ENCODE measurements at places on chromosomes 5 and 9. TPM values are rescaled to one million over a fixed set of nuclear protein-coding genes. Genes with fewer than 3 reads are reported as not detected.

The C9orf152 gene
- polyA plus RNA-seq, result not detected

The DNAH5 gene
- polyA plus RNA-seq, result not detected

The STPG3 gene
- not detected for polyA plus RNA-seq

The PCDHB9 gene
- polyA plus RNA-seq, result not detected

The ACTBL2 gene
- polyA plus RNA-seq, result not detected

The CAST gene
- 94.6 TPM for polyA plus RNA-seq

The SAPCD2 gene
- 0.15 TPM for polyA plus RNA-seq

The PTRH1 gene
- polyA plus RNA-seq, result 40.7 TPM

The GDNF gene
- not detected for polyA plus RNA-seq

The CEL gene
- not detected for polyA plus RNA-seq

The MPDZ gene
- polyA plus RNA-seq, result not detected

The PAPPA gene
- polyA plus RNA-seq, result not detected

The CFAP90 gene
- not detected for polyA plus RNA-seq

The KIAA0825 gene
- 1.7 TPM for polyA plus RNA-seq

The MSX2 gene
- not detected for polyA plus RNA-seq

The DAB2IP gene
- polyA plus RNA-seq, result 0.41 TPM

Data from CD8-positive, alpha-beta memory T cell (primary cell).